Psoas muscle (tissue), 8 donors: ENCODE measurements at places on chromosomes 12 and 14. TPM values are rescaled to one million over a fixed set of nuclear protein-coding genes. Genes with fewer than 3 reads are reported as not detected.

GRCh38 chr12:104219361-104219892 is 3.8 kb downstream of the TXNRD1 start:
- peak overlapping the region; percentile 67 for H3K27ac ChIP-seq
- no peaks in the 10 kb centered on the region for H3K27me3 ChIP-seq
- peaks cover 12% of the 10 kb centered on the region for H3K4me1 ChIP-seq

Gene RAPGEF3
- total RNA-seq: 5.1 TPM

Gene CACNA1C
- total RNA-seq: 1.0 TPM

GRCh38 chr12:47156167-47156736 is 76.5 kb upstream of the AMIGO2 start:
- H3K4me3 ChIP-seq: no peak overlapping the region
- no peaks in the 10 kb centered on the region for H3K4me1 ChIP-seq
- H3K36me3 ChIP-seq: no peaks in the 10 kb centered on the region
- H3K27me3 ChIP-seq: no peaks in the 10 kb centered on the region

Gene PEX5
- total RNA-seq: 87.7 TPM

DNA sequence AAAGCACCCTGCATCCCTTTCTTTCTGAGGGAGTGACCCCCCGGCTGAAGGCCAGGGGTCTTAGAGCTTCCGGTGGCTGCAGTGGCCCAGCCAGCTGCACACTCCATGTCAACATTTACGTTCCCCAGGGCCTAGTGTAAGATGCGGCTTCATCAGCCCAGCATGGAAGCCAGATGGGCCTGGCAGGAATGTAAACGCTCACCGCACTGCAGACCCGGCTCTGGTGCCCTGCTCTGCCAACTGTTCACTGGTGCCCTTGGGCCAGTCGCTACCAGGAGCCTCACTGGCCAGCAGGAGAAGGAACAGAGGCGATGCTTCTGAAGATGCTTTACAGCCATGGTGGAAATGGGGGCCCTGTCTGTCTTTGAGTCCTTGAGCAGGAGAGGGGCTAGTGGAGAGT is 8.6 kb upstream of the TMEM119 start:
- no peak overlapping the region for H3K27ac ChIP-seq
- no peak for DNase-seq
- no peaks in the 10 kb centered on the region for H3K27me3 ChIP-seq
- no peaks in the 10 kb centered on the region for H3K36me3 ChIP-seq

- no peak for DNase-seq
- H3K36me3 ChIP-seq: no peaks in the 10 kb centered on the region
- H3K4me3 ChIP-seq: no peak overlapping the region
- no peaks in the 10 kb centered on the region for H3K27me3 ChIP-seq
- peaks cover 10% of the 10 kb centered on the region for H3K4me1 ChIP-seq
- no peak overlapping the region for H3K27ac ChIP-seq
Measured at GRCh38 chr12:110102255-110102654, 21.9 kb upstream of the IFT81 start.

DNA sequence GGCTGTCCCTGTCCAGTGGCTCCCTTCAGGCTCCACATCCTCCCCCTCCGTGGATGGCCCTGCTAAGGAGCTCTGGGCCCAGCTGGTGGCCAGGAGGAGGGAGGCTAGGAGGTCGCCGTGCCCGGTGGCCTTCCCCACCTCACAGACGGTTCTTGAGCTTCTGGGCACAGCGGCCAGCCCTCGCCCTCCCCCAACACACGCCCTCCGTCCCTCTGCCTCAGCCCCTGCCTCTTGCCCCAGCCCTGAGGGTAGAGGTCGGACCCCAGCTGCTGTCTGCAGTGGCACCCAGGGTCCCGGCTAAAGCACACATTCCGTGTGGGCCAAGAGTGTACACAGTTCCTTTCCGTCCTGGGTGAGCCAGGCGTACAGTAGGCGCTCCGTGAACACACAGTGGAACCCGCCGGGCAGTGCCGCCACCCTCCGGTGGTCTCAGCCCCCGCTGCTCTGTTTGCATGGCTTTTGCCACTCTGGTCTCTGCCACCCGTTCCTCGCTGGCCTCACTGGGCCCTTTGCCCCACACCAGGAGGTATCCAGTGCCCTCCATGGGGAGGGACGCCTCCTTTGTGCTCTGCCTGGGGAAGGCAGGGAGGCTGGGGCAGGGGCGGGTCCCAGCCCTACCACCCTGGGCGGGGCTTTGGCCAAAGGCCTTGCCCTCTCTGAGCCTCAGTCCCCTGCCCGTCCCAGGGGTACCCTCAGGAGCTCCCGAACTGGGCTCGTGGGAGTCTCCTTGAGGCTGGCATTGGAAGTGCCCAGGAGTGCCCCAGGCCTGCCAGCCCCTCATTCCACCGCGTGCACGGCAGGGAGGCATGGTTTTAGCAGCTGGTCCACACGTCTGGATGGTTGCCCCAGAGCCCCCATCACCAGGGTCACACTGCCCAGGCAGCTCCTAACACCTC is 13.0 kb downstream of the TRMT61A start:
- H3K4me1 ChIP-seq: peaks cover 56% of the 10 kb centered on the region
- H3K4me3 ChIP-seq: no peak overlapping the region
- no peaks in the 10 kb centered on the region for H3K27me3 ChIP-seq
- H3K27ac ChIP-seq: no peak overlapping the region
- no peaks in the 10 kb centered on the region for H3K36me3 ChIP-seq

GRCh38 chr12:12812174-12812573 is 972 bp upstream of the DDX47 start:
- peaks cover 3% of the 10 kb centered on the region for H3K36me3 ChIP-seq
- no peaks in the 10 kb centered on the region for H3K27me3 ChIP-seq
- H3K4me1 ChIP-seq: peaks cover 32% of the 10 kb centered on the region
- DNase-seq: no peak
- H3K4me3 ChIP-seq: no peak overlapping the region

GRCh38 chr14:90629471-90629870 is 186.8 kb downstream of the TTC7B start:
- peak overlapping the region; percentile 94 for H3K27ac ChIP-seq
- peaks cover 60% of the 10 kb centered on the region for H3K4me1 ChIP-seq
- H3K27me3 ChIP-seq: no peaks in the 10 kb centered on the region
- no peaks in the 10 kb centered on the region for H3K36me3 ChIP-seq
- H3K4me3 ChIP-seq: no peak overlapping the region

DNA sequence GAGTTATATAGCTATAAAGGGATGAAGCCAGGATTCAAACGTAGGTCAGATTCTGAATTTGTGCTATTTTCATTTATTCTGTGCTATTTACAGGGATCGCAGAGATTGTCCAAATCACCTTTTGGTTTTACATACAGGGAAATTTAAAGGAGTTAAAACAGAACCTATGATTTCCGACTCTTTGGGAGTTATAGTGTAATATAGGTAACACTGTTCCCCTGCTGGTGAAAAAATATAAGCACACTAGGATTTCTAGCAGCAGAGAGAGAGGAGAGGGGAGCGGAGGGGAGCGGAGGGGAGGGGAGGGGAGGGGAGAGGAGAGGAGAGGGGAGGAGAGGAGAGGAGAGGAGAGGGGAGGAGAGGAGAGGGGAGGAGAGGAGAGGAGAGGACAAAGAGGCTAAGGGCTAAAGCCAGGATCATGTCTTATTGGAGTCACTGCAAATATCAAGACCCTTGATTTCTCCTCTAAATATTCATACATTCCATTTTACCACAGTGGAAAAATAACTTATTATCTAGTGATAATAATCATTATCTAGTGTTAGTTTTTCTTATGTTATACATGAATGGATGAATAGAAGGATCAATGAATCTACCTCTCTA is 46.2 kb upstream of the KCNH5 start:
- no peak overlapping the region for H3K4me3 ChIP-seq
- H3K4me1 ChIP-seq: no peaks in the 10 kb centered on the region
- no peak overlapping the region for H3K27ac ChIP-seq
- no peak for DNase-seq
- no peaks in the 10 kb centered on the region for H3K27me3 ChIP-seq
- no peaks in the 10 kb centered on the region for H3K36me3 ChIP-seq

DNA sequence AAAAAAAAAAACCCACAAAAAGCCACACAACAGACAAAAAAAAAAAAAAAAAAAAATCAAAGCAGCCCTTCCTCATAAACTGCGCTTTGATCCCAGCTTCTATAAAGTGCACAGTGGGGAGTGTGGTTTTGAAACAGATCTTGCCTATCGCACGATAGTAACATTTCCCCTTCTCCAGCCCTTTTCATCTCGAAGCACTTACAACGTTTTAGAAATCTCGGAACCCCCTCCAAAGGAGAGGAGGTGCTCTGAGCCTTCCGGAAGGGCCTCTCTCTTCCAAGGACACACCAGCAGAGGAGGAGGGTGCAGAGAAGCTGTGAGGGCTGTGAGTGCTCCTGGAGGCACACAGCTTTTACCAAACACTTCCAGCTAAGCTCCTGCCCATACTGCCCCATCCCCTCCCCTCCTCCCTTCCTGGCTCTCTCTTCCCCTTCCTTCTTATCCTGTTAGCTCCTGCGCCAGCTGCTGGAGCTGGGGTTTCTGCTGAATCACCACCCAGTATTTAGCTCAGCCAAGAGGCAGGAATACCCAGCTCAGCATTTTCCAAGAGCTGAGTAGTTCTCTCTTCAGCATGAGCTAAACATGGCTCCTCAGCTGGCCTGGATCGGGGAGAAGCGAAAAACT is 28.4 kb downstream of the SLC7A8 start:
- H3K36me3 ChIP-seq: no peaks in the 10 kb centered on the region
- no peaks in the 10 kb centered on the region for H3K27me3 ChIP-seq
- H3K4me1 ChIP-seq: peaks cover 56% of the 10 kb centered on the region
- peak; percentile 92 for DNase-seq

GRCh38 chr12:80643961-80644360 is 63.5 kb upstream of the MYF6 start:
- no peaks in the 10 kb centered on the region for H3K36me3 ChIP-seq
- DNase-seq: no peak
- H3K4me3 ChIP-seq: no peak overlapping the region
- peaks cover 6% of the 10 kb centered on the region for H3K4me1 ChIP-seq
- no peak overlapping the region for H3K27ac ChIP-seq

Gene KCNC2
- 0.99 TPM for total RNA-seq

DNA sequence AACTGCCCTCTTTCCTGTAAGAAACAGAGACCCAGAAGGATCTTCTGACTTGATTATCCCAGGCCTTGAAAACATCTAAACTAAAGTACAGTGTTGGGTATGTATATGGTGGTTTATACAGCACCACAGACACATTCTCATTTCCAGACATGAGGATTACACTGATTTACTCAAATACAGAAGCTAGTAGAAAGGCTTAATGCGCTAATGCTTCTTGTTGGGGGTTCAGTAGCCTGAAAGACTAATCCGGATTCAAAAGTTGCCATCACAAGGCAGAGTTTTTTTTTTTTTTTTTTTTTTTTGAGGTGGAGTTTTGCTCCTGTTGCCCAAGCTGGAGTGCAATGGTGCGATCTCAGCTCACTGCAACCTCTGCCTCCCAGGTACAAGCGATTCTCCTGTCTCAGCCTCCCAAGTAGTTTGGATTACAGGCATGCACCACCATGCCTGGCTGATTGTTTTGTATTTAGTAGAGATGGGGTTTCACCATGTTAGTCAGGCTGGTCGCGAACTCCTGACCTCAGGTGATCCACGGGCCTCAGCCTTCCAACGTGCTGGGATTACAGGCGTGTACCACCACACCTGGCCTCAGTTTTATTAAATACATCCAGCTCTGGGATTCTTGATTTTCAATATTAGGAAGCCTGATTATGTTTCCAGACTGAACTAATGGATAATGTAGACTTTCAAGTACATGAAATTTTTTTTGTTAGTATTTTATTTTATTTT is 46.3 kb upstream of the HECTD1 start:
- H3K27ac ChIP-seq: no peak overlapping the region
- no peak for DNase-seq
- no peaks in the 10 kb centered on the region for H3K4me1 ChIP-seq
- H3K36me3 ChIP-seq: no peaks in the 10 kb centered on the region
- no peak overlapping the region for H3K4me3 ChIP-seq

DNA sequence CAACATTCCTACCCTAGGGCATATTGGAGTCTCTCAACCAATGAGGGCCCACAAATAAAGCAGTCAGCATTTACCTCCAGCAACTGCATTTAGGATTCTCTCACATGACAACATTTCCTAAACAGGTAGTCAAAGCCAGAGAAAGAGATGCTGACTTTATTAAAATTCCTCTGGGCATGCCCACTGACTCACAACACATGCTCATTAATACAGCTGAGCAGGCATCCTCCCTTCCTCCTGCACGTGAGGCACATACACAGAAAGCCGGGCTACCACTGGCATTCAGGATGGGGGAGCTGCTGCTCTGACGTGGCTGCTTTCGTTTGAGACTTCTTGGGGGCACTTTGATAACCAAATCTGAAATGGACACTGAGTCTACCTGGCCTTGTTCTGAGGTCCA is 174.1 kb downstream of the NRXN3 start:
- H3K4me1 ChIP-seq: no peaks in the 10 kb centered on the region
- no peaks in the 10 kb centered on the region for H3K36me3 ChIP-seq
- H3K4me3 ChIP-seq: no peak overlapping the region
- DNase-seq: no peak
- H3K27ac ChIP-seq: no peak overlapping the region

Gene GLIPR1
- total RNA-seq: 5.7 TPM

Gene LRRK2
- total RNA-seq: 6.8 TPM

Gene COL2A1
- not detected for total RNA-seq

DNA sequence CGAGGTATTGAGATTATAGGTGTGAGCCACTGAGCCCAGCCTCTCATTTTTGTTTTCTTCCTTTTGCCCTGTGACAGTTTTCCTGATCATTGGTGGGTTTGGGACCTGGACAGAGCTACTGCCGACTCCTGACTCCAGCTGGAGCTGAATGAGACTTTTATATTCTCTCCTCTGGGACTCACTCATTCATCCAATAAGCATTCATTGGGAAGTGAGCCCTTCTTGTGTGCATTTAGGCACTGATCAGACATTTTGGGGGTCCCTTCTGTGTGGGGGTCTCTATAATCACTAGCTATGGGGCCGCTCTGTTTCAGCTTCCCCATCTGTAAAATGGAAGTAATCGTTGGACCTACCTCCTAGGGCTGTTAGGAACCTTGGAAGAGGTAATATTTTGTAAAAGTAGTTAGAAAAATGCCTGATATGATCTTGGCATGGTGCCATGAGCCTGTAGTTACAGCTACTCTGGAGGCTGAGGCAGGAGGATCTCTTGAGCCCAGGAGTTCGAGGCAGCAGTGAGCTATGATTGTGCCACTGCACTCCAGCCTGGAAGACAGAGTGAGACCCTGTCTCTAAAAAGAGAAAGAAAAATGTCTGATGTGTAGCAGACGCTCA is 7.2 kb downstream of the SH2B3 start:
- H3K27me3 ChIP-seq: no peaks in the 10 kb centered on the region
- H3K4me1 ChIP-seq: peaks cover 42% of the 10 kb centered on the region
- H3K4me3 ChIP-seq: no peak overlapping the region
- peak overlapping the region; percentile 74 for H3K27ac ChIP-seq
- DNase-seq: no peak
- H3K36me3 ChIP-seq: no peaks in the 10 kb centered on the region

GRCh38 chr12:125418902-125419564 is 353.8 kb downstream of the AACS start:
- H3K4me1 ChIP-seq: no peaks in the 10 kb centered on the region
- no peaks in the 10 kb centered on the region for H3K36me3 ChIP-seq
- no peak overlapping the region for H3K4me3 ChIP-seq
- no peaks in the 10 kb centered on the region for H3K27me3 ChIP-seq
- no peak overlapping the region for H3K27ac ChIP-seq
